ENCODE measurements at places on chromosomes 13 and 19.

- DNase-seq = no peak
Measured at GRCh38 chr19:1863328-1863637, at the start of gene KLF16. TSS of gene KLF16 (minus strand) at chr19:1863579. CDS start at chr19:1863497, 82 bp downstream.

DNA sequence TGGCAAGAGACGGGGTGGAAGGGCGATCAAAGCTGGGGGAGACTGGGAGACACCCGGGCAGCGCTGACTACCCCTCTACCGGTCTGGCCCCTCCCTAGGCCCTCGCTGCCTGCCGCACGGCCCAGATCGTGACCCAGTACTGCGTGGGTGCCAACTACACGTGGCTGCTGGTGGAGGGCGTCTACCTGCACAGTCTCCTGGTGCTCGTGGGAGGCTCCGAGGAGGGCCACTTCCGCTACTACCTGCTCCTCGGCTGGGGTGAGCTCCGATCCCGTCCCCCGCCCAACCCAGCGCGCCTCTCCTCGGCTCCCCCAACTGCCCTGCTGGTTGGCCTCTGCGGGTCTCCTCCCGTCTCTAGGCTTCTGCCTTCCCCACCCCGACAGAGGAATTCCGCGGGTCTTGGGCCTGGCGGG, 8.8 kb downstream of the GIPR start:
- DNase-seq = peak; percentile 56

- DNase-seq = peak; percentile 98
Measured at GRCh38 chr13:44436589-44437337, 63.1 kb downstream of the SERP2 start.

DNA sequence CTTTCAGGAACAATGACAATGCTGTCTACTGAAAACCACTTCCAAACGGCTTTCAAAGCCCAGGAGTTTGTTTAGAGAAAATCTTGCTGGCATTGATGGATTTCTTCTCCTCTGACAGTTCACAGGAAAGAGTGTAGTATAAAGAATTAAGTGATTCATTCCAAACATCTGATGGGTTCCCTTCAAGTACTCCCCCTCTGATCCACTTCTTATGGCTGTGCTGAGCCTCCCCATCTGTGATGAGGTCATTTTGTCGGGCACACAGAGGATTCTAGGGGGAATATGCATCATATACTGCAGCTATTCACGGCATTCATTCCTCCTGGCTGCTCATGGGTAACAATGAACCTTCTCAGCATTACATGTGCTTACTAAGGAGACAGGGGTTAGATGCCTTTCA, 107.9 kb downstream of the RGCC start:
- DNase-seq = no peak

DNA sequence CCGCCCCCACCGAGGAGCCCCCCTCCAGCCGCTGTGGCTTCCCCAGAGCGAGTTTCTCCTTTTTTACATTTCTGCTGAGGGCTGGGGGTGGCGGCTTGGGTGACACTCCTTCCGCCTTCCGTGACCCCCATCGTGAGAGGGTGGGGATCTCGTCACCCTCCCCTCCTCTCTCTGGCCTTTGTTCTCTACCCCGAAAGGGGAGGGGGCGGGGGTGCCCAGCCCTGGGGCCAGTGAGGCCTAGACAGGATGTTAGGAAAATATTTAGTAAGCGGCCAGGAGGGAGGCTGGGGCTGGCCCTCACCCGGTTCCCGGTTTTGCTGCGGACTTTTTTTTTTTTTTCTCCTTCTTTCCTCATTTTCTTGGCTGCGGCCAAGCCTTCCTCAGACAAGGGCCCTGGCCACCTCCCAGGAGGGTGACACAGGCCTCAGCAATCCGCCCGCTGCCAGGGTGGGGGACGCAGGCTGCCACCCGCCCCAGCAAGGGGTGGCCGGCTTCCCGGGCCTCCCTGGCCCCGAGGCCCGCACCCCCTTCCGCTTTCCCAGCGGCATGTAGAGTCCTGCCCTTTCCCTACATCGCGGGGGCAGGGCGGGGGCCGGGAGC, 3.9 kb downstream of the MIDN start:
- DNase-seq = no peak

DNA sequence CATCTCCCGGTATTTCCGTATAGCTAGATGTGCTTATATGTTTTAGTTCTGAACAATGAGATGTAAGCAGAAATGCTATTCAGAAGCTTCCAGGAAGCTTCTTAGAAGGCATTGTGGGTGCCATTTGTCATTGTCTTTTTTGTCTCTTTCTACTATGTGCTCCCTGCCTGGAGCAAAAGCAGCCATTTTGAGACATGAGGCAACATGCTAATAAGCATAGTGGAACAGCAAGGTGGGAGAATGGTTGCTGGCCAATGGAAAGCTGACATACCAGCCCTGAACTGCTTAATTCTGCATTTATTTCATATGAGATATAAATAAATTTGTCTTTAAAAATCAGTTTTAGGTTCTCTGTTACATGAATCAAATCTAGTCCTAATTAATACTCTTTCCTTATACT, 299.7 kb downstream of the LMO7 start:
- DNase-seq = peak; percentile 1

- DNase-seq = no peak
Measured at GRCh38 chr13:42950181-42950580, 41.9 kb downstream of the EPSTI1 start.

DNA sequence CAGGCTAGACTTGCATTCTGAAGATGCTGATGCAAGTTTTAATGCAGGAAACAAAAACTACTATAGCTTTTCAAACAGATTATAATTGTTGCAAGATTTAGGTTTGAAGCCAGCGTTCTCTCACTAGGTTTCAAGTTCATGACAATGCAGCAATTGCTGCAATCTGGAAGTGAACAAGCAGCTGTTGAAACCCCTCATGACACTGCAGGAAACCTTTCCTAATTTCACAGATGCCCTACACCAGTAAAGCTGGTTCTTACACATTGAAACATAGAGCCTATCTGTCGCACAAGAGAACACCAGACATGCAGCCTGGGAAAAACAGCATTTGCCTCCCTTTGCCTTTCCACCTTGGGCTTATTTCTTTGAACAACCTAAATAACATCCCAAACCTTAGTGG, 1737.2 kb upstream of the MIR17HG start:
- DNase-seq = no peak
